ENCODE measurements at places on chromosomes 11 and 22.

- no peak for DNase-seq
These were observed 16.2 kb upstream of the MUC5B start for GRCh38 chr11:1206391-1207271.

DNA sequence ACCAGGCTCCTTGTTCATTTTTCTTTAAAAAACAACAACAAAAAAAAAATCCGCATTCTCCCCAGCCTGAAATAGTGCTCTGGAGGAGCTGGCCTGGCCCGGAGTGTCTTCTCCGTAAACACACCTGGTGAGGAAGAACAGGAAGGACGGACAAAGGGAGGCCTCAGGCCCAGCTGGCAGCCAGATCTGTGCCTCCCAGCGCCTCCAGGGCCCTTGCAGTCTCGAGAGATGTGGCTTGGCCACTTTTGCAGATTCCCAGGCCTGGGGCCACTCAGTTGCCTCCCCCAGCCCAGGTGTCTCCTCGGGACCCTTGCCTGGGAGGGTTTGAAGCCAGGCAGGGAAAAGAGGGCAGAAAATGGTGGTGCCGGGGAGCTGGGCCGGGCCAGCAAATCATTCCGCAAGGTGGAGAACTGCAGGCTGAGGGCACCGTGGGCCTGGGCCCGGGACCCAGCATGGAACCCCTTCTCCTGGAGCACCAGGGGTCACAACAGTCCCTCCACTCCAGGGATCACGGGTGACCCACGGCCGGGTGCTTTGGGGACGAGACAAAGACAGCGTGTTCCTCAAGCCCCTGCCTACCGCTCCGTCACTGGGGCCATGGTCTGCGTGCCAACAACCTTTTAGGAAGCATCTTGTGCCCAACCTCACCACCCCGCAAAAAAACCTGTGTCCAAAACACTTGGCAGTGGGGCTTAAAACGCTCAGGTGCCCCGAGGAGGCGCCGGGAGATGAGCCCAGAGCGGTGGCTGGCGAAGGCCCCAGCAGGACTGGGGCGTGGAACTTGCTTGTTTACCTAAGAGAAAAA, 67.1 kb upstream of the WNT7B start:
- DNase-seq, result no peak

DNA sequence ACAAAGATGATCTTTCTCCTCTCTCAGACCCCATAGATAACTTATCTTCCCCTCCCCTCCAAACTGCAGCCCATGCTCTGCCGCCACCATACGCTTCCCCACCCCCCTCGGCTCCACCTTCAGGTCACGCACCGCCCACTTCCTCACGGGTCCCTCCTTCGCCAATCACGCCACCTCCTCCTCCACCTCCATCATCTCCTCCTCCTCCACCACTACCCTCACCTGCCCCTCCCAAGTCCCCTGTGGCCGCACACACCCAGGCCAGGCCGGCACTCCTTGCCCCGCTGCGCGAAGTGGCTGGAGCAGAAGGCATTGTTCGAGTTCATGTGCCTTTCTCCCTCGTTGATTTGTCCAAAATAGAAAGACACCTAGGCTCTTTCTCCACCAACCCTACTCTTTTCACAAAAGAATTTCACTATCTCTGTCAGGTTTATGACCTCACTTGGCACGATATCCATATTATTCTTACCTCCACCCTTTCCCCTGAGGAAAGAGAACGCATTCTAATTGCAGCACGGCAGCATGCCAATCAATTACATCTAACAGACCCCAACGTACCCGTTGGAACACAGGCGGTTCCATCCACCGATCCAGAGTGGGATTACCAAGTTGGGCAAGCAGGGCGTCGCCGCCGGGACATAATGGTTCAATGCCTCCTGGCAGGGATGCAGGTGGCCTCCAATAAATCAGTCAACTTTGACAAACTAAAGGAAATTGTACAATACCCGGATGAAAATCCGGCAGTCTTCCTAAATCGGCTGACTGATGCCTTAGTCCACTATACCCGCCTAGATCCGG, 12.3 kb upstream of the OR56A3 start:
- DNase-seq, result no peak

- no peak for DNase-seq
These were observed 116.4 kb downstream of the STIM1 start for GRCh38 chr11:3971756-3972404.

DNA sequence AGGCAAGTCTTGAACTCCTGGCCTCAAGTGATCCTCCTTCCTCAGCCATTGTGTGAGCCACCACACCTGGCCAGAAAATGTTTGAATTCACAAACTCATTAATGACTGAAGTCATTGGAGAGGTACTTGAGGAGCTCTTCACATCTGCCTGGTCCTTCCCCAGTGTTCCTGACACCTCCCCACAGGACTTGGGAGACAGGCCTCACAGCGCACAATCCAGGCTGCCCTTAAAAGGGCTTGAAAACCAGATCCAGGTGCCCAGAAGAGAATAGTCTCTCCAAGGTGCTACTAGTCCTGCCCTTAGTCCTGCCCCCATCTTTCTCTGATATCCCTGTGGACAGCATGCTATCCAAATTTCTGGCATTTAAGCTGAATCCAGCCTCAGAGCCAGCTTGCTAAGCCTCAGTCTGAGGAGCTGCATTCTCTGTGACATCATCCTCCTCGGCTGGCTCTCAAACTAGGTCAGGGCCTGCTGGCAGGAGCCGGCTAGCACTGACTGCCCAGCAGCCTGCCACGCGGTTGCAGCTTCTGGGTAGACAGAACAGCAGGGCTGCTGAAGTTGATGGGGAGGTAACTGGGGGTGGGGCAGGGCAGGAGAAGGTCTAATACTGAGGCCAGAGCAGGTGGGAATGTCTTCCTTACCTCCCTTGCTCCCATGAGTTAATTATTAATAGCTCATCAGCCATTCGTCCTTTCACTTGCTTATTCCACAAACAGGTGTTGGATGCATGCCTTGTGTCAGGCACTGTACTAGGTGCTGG, 35.3 kb upstream of the NECTIN1 start:
- no peak for DNase-seq

DNA sequence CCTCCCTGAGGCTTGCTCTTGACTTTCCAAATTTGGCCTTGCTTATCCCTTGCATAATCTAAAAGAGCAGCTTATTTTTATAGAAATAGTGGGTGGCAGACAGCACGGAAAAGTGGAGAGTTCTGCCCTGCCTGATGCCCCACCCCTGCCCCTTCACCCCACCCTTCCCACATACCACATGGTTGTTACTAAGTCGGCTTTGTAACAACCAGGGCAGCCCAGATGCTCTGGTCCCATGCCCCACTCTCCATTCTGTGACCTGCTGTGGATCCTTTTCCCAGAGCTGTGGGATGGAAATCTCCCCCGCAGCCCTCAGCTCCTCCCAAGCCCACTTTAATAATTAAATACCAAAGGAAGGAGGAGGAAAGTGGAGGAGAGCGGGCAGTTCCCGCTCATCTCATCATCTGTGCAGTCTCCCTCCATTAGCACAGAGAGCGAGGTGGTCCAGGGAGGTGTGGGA, 10.9 kb downstream of the MRGPRF start:
- no peak for DNase-seq

- DNase-seq, result no peak
These were observed 1.4 kb downstream of the OR52N2 start for GRCh38 chr11:5809905-5810795.

DNA sequence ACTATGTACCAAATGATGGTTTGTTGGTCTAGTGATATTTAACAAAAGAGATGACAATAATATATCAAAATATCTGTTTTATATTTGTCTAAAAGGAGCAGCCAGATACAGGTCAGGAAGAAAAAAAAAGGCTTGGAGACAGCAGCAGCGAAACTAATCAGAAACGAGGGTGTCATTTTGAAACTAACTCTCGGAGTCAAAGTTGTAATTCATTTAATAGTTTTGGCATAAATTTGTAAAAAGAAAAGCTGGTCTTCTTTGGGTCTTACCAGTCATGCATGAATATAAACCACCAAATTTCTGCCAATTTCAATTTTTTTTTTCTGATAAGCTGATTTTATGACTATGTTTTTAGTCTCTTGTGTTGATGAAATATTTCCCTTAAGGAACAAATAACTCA, 25.5 kb downstream of the NPAT start:
- DNase-seq, result no peak

- no peak for DNase-seq
These were observed 3.6 kb upstream of the MRPL23 start for GRCh38 chr11:1943576-1943975.

DNA sequence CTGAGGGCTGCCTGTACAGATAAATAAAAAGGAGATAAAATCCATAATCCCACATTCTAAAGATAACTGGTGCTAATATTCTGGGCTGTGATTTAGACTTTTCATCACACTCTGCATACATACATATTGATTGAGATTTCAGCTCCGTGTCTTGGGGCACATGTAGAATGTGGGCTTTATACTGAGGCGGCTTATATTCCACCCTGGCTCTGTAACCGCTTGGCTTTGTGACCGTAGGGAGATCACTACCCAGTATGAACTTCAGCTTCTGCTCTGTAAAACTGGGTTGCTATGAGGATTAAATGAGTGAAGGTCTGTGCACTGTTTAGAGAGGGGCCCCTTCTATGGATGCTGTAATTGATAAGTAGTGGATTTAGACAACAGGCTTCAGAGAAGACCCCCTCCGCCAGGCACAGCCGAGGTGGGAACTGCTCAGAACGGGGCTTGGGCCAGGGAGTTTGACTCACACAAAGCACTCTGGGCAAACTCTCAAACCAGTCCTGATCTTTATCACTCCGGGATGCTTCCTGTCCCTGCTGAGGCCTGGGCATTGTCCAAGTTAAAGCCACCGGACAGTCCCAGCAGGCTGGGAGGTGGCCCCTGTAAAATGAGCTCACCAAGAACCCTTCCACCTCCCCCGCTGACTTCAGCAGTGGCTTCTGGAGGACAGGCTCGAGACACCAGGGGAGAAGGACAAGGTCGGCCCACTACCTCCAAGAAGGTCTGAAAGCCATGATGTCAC, 17.2 kb downstream of the KIAA1671 start:
- no peak for DNase-seq

DNA sequence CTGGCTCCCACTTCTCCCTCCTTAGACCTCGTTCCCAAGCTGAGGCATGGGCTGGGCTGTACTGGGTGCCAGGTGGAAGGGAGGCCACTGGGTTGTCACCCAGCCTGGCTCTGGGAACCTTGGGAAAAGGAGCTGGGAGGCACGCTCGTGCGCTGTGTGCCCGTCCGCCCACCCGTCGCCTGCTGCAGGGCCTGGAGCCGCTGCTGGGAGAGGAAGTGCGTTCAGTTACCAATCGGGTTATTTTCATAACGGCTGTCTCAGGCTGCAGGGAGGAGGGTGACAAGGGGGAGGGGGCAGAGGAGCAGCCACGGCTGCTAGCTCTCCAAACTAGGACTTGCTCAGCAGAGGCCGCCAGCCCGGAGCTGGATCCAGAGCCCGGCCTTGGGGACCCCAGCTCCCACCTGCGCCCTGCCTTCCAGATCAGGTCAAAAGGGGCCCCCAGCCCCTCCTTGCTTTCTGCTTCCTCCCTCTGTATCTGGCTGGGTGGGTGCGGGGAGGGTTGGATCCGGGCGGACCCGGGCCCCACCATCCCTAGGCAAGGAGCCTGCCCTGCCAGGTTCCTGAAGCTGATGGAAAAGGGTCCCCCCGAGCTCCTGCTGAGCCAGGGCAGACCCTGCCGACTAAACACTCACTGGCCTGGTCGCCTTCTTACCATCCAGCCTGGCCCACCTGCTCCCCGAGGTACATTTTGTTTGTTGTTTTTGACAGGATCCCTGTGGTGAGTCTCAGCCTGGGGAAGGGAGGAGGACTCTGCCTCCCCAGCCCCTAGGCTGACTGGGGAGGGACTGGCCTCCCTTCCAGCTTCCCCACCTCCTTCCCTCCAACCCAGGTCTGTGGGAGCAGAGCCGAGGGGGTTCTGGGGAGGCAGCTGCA, 14.3 kb downstream of the DGKZ start:
- DNase-seq, result peak; percentile 64

DNA sequence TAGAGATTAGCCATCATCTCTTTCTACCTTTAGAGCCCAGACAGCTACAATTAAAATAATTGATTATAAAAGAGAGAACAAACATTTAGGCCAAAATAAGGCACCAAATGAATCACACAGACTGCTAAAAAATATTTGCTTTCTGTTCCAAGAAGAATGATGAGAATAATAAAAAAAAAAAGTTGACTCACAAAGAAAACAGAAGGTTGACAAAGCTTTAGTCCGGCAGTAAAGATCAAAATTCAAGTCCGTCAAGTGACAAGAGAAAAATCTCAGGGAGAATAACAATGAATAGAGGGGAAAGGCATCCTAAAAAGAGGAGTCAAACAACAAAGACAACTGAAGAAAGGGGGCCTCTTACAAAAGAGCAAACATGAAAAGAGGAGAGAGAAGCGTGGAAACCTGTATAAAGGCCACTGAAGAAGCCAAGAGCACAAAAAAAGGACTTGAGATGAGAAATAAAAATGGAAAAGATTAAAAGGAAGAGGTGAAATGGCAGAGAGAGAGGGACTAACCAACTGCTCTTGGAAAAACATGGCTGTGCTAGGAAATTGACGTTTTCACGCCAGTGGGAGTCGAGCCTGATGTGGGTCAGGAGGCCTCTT, 910.2 kb downstream of the OPCML start:
- DNase-seq, result no peak

- no peak for DNase-seq
These were observed 307.9 kb downstream of the BLID start for GRCh38 chr11:121808096-121808495.

GRCh38 chr11:65116370-65117205, 913 bp downstream of the ZNHIT2 start:
- DNase-seq, result peak; percentile 74

DNA sequence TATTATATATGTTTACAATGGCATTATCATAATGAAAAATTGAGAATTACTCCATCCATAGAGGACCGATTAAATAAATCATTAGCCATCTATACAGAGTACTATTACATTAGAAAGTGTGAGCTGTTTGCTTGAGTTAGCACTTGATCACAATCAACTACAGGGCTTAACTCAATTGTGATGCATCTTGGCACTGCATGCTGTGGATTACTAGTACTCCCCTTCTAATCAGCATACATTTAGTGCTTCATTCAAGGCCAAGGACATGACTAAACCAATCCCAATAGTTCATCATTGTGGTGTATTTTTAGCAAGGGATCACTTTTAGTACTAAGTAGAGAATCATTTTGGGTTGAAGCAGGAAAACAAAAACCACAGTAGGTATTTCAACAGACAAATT, 23.5 kb upstream of the ARHGAP42 start:
- DNase-seq, result no peak

- peak; percentile 28 for DNase-seq
These were observed 16.1 kb downstream of the MIAT start for GRCh38 chr22:26673486-26673885.

DNA sequence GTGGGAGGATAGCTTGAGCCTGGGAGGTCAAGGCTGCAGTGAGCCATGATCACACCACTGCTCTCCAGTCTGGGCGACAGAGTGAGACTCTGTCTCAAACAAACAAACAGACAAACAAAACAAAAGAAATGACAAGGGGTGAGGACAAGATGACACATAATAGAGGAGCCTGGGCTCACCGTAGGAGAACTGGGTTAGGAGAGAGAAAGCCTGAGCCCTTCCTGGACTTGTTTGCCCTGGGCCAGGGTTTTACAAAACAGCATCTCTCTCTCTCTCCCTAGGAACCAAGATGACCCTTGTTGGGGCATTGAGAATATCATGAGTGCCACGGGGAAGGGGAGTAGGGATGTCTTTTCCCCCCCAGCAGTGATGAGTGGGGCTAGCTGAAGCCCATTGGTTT, 15.7 kb downstream of the ROBO3 start:
- DNase-seq, result no peak

GRCh38 chr11:120578596-120579154, 67.1 kb downstream of the GRIK4 start:
- DNase-seq, result no peak

GRCh38 chr22:46357711-46358520, 22.4 kb downstream of the TRMU start:
- no peak for DNase-seq

GRCh38 chr11:100735949-100736675, 49.0 kb downstream of the ARHGAP42 start:
- DNase-seq, result no peak

GRCh38 chr11:93715797-93716396, 25.4 kb downstream of the TAF1D start:
- no peak for DNase-seq
